Natural killer cell (primary cell): ENCODE measurements at places on chromosomes 3 and 15. TPM values are rescaled to one million over a fixed set of nuclear protein-coding genes. Genes with fewer than 3 reads are reported as not detected.

The CFAP100 gene
- not detected for total RNA-seq

The RTP4 gene
- 8.0 TPM for total RNA-seq

The SLC15A2 gene
- total RNA-seq = 0.78 TPM

- DNase-seq = no peak
Measured at GRCh38 chr15:29021857-29022256, 136.1 kb downstream of the APBA2 start.

DNA sequence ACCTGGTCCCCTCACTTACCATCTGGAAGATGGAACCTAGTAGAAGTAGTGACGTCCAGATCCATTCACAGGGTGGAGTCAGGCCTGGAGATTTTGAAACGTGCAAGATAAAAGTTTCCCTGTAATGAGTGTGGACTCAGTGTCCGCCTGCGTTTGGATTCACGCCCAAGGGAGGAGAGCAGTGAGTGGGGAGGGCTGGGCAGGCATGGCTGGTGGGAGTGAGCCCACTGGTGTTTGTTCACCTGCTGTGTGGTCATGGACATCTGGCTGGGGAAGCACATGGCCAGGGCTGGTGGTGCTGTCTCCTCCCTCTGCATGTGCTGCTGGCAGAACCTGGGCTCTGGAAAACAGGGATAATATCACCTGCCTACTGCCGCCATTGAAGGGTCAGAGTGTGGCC lies 37.0 kb downstream of the RLBP1 start:
- DNase-seq = no peak

DNA sequence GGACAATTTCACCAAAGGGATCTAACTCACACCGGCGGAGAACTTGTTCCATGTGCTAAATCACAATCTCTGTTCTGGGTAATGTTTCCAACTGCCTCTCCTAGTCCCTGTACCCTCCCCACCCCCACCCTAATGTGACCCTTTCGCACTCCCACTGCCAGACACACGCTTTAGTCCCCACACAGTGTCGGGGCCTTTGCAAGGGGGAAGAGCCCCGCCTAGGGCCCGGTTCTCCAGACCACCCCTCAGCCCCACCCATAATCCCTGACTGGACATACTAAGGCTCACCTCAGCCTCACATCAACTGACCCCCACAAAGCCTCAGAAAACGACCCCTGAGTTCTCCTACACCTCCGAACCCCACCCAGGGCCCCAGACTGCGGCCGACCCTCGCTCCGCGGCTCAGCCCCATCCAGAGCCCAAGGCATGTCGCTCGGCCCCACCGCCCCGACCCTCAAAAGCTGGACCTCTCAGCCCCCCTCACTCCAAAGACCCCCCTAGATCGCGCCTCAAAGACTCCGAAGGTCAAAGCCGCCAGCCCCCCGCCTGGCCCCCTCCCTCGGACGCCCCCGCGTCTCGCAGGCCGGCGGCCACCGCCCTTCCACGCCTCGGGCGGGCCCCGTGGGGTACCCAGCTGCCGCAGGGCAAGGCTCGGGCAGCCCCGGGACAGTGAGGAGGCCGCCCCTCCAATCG lies 72.0 kb upstream of the MAP4 start:
- DNase-seq = no peak

The NR2F2 gene
- total RNA-seq = not detected

- DNase-seq = no peak
Measured at GRCh38 chr15:77568014-77568972, 64.4 kb downstream of the LINGO1 start.

DNA sequence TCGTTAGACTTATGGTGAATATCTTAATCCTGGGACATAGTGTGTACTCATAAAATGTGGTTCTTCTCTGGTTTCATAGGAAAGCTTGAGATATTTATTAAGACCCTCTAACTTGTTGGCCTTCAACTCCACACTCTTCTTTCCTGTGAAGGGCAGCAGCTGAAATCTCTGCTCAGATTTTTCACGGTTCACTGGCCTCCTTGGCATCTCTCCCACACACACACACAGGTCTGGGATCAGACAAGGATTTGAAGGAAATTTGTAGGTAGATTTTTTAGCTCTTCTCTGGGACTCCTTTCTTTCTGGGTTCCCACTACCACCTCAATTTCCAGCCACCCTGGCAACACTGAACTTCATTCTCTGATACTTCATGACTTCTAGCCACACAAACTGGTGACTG lies 70.2 kb downstream of the MYRIP start:
- DNase-seq = no peak

The MEX3B gene
- 1.4 TPM for total RNA-seq

- DNase-seq = no peak
Measured at GRCh38 chr3:157544501-157545130, 41.4 kb upstream of the VEPH1 start.

DNA sequence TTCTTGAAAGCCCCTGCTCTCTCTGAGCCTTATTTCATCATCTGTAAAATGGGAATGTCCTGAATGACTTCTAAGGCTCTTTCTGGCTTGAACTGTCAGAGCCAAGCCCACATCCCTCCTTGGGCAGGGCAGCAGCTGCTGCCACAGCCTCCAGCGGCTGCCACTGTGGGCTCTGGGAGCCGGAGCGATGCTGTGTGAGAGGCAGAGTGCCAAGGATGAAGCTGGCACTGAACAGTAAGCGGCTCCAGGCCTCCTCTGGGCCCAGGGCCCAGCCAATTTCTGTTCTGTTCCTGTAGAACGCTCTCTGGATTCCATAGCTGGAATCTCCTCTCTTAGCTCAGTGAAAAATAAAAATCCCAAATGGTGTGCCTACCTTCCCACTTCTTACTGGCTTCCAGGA lies 4.4 kb downstream of the CPLX3 start:
- no peak for DNase-seq

The ESYT3 gene
- total RNA-seq = not detected

DNA sequence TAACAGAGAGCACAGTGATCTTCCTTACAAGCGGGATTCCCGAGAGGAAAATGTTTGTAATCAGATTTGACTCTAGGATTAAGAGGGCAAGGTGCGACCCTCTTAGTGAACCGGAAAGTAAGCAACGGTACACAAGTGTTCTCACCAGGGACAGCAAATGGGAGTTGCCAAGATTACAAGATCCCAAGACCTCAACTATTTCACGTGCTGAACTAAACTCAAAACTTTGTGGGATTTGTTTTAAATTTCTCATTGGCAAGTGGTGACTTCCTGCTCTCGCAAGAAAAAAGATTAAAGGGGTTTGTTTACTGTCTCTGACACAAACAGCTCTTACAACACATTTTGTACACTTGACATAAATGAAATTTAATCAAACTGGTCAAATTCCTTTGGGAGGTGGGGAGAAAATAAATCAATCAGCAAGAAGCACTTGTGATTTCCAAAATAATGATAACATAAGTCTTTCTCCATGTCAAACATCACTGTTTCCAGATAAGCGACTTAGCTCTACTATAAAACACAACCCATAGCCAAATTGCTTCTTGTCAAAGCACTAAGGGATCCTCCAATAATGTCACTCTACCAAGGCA lies 2.2 kb upstream of the PGPEP1L start:
- no peak for DNase-seq

DNA sequence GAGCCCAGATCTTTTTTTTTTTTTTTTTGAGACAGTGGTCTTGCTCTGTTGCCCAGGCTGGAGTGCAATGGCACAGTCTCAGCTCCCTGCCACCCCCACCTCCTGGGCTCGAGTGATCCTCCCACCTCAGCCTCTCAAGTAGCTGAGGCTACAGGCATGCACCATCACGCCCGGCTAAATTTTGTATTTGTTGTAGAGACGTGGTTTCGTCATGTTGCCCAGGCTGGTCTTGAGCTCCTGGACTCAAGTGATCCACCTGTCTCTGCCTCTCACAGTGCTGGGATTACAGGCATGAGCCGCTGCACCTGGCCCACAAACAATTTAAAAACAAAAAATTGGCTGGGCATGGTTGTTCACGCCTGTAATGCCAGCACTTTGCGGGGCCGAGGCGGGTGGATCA lies 22.6 kb upstream of the SLC6A6 start:
- no peak for DNase-seq

- no peak for DNase-seq
Measured at GRCh38 chr3:27568393-27568792, 84.2 kb upstream of the SLC4A7 start.

GRCh38 chr15:38017721-38018120 lies 83.3 kb downstream of the TMCO5A start:
- no peak for DNase-seq

The APBA2 gene
- total RNA-seq = 119 TPM

- DNase-seq = peak; percentile 74
Measured at GRCh38 chr3:129934234-129935123, 40.0 kb upstream of the TRH start.

The SLC2A2 gene
- total RNA-seq = not detected

DNA sequence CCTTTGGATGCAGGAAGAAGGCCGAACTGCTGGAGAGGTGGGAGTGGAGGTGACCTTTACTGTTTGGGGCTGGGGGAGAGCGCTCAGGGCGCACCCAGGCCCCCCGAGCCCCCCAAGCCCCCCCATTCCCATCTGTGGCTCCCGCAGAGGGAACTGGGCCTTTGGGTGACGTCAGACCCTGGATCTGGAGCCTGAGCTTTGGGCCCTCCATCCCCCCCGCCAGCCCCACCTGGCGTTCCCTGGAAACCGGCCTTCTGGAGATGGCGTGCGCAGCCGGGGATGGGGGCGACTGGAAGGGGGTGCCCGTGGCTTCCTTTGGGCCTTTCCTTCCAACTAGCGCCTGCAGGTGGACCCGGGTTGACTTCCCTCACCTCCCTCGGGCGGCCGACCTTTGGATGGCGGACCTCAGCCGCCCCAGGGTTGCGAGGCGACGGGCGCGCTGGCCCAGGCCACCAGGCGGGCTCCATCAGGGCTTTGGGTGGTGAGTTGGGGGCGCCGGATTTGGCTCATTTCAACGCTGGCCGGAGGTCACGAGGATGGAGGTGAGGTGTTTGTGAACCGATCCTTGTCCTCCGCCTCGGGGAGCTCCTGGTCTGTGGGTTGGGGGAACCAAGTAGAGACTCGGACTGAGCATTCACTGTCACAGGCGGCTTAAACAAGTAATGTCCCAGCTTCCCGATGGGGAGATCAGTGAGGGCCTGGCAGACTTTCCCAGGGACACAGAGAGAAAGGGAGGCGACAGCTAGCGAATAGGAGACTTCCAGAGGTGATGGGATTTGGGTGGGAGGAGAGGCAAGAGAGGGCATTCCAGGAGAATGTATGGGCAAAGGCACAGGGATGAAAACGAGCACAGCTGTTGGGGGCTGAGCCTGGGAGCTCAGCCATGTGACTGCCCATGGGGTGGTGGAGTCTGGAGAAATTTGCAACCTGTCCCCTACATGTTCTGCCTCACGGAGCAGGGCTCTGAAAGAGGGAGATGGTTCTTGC lies 709 bp downstream of the SCAMP5 start:
- no peak for DNase-seq

DNA sequence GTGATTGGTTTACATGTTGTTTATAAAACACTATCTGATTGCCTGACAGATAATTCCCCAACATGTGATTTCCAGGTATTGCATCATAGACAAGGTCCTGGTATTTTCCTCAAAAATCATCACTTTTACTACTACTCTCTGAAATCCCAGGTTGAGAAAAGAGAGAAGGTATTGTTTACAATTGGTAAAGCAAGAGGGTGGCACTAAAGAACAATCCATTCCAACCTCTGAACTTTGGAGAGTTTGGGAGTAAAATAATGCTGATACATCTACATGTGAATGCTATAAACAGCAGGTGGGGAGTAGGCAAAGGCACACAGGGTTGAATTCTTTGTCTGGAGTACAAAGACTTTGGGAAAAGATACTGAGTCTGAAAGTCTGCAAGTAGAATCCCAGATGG lies 134.2 kb downstream of the WDR72 start:
- no peak for DNase-seq

DNA sequence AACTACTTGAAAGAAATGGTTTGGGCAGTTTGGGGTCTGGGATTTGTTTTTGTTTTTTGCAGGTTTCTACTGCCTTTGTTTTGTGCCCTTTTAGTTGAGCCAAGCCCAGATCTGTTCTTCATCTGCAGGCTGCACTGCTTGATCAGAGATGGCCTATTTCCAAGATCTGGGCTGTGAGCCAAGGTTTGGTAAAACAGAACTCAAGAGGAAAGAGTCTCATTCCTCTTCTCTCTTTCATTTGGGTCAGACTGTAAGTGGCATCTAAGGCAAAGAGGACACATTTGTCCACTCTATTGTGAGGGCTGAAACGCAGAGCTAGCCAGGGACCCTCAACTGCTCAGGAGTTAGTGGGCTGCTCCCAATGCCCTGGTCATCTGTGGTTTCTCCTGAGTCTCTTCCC lies 104.4 kb upstream of the UBE3A start:
- DNase-seq = no peak

- no peak for DNase-seq
Measured at GRCh38 chr15:98815207-98815606, 166.9 kb downstream of the IGF1R start.
